ENCODE measurements at places on chromosomes 4 and X.

GRCh38 chr4:182881914-182882313 lies 35.3 kb downstream of the DCTD start:
- DNase-seq, result no peak

GRCh38 chr4:54589586-54589985 lies 68.2 kb upstream of the KIT start:
- no peak for DNase-seq

DNA sequence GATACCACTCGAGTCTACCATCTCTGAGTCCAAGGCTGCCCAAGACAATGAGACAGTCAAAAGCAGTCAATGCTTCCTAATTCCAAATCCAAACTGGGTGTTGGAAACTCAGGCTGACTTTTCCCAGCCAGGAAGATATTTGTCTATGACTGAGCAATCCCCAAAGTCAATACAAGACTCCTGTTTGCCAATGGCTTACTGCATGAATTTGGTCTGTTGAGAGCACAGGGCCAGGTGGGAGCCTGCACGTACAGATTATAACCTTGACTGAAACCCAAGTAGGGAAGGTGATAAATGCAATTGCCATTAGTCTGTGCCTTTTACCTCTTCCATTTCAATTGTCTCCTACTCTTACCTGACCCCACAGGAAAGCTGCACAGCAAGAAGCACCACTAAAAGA lies 72.6 kb upstream of the PPARGC1A start:
- DNase-seq, result no peak

GRCh38 chr4:90546114-90546513 lies 418.9 kb downstream of the CCSER1 start:
- no peak for DNase-seq

DNA sequence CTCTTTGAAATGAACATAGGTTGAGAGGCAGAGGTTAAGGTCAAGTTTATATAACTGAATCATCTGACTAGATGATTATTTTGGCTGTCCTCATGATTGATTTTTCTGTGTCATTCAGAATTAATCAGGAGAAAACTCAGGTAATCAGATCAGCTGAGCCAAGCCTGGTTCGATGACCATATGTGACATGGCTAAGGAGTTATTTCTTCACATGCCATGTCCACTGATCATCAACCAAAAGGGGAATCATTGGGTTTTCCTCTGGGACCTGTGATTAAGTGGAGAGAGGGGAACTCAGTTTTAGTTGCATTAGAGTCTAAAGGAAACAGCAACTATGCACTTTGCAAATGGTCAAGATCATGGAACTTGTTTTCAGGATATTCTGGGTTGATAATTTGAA lies 20.3 kb upstream of the PACRGL start:
- no peak for DNase-seq

GRCh38 chr4:99965173-99965572 lies 15.1 kb upstream of the H2AZ1 start:
- no peak for DNase-seq

GRCh38 chr4:86338521-86338920 lies 21.3 kb downstream of the MAPK10 start:
- DNase-seq, result no peak

GRCh38 chr4:7326693-7327340 lies 107.9 kb downstream of the PSAPL1 start:
- no peak for DNase-seq

DNA sequence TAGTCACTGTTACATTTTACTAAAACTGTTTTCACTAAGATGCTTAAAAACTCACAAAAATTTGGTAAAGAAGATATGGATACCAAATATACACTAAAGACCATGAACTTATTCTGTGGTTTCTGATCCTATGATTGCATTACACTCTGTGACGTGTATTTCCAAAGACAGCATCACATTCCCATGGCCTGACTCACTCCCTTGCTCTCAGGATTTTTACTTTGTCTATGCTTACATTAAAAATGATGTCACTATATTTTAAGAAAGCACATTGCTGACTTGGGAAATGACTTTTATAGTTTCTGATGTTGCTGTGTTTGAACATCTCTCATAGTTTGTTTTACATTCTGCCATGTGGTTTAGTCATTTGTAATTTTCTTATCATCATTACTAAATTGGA lies 327.9 kb upstream of the MAGEB18 start:
- no peak for DNase-seq

- no peak for DNase-seq
Measured at GRCh38 chr4:174260099-174260498, 23.4 kb downstream of the FBXO8 start.

GRCh38 chr4:69057620-69058409 lies 38.5 kb upstream of the UGT2B7 start:
- no peak for DNase-seq

GRCh38 chr4:87078987-87079486 lies 141.4 kb downstream of the KLHL8 start:
- peak; percentile 85 for DNase-seq

DNA sequence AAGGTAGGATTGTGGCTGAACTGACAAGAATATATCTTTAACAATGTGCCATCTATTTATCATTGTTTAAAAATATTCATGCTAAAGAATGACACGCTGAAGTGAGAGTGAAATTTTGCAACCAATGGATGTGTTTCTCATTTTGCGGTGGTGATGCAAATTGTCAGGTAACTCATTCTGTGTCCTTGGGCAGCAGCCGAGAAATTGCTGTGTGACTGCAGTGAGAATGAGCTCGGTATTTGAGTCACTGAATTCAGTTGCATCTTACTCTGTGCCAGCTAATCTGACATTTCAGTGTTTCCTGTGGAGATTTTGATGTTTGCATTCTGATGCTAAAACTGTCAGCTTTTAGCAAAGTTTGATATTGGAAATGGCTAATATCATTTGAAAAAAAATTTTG lies 28.1 kb downstream of the MCUB start:
- no peak for DNase-seq

GRCh38 chr4:184396570-184397515 lies 77.5 kb downstream of the IRF2 start:
- no peak for DNase-seq

DNA sequence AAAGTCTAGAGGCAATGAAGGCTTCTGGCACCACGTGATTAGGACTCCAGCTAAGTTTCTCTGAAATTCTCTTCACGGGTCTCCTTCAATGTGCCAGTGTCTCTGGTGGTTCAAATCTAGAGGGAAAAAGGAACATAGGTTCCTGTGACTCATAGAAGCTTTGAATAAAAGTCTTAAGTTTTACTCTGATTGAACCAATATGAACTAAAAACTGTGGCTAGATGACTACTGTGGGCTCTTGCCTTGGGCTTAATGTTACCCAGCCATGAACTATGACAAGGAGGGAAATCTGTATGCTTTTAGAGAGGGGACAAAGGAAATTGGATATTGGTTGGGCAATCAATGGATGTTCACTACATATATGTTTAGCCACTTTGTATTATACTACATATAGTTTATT lies 49.9 kb upstream of the TEX13D start:
- no peak for DNase-seq

DNA sequence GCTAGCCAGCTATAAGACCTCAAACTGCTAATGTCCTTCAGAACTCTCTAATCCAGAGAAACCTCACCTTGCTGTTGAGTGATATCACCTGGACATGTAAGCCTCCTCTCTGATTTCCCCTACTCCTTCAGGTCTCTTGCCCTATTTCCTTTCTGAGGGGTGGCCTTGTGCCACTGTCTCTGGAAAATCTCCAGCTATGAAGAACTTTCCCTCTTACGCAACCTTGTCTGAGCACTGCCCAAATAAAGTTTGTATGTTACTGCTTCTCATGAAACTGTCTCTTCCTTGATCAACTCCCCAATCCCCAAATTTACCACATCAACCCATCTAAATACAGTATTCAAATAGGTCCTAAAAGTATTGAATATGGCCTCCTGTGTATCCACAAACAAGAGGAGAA lies 53.5 kb upstream of the VEGFD start:
- DNase-seq, result no peak

- DNase-seq, result no peak
Measured at GRCh38 chr4:26369581-26369980, 48.8 kb downstream of the RBPJ start.

DNA sequence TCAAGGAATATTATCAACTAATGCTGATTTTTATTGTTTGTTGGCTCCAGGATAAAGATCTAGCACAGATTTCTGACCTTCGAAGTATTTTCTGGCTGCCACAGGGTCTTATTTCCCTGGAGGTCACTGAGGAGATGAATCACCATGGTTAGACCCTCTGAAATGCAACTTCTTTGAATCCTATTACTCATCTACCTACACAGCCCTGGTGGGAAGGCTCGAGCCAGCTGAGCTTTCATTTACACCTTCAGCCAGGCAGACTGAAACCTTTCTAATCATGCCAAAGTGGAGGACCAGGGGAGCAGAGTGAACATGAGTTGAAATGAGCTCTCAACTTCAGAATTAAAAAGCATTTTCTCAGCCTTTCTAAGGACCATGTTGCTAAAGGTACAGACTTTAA lies 130.5 kb downstream of the SMIM20 start:
- no peak for DNase-seq

- no peak for DNase-seq
Measured at GRCh38 chrX:69158166-69158980, 6.9 kb downstream of the PJA1 start.

GRCh38 chr4:107701565-107701964 lies 18.5 kb downstream of the PAPSS1 start:
- DNase-seq, result no peak

DNA sequence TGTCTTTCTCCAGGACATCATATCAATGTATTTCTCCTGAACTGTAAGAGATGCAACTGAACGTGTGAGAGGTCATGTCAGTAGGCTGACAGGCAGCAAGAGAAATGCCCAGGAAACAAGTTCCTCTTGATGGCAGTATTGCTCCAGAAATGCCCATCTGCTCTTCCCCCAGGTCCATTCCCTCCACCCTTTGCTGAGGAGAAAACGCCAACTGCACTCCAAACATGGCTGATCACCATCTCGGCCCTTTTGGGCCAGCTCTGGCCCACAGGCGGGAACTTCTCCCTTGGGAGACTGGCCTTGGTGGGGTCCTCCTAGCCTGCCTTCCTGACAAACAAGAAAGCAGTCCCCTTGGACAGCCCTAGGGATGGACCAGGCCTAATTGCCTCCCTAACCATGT lies 276.5 kb upstream of the AGTR2 start:
- no peak for DNase-seq

DNA sequence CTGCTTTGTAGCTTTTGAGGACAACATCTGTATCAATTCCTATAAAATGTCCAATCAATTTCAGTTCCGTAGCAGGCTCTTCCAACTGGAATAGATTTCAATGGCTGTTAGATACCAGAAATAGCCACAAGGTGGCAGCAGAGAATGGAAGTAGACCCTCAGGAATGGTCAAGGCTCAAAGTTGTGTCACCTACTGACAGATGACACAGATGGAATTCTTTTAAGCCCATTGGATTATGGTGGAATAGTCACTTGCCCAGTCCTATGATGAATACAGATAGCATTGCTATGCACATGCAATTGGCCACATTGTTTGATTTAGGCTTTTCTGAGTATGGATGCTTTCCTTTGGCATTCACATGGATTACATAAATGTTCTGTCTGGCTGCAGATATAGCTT lies 130.4 kb upstream of the RADX start:
- no peak for DNase-seq

GRCh38 chr4:128163177-128164117 lies 102.3 kb downstream of the LARP1B start:
- no peak for DNase-seq

DNA sequence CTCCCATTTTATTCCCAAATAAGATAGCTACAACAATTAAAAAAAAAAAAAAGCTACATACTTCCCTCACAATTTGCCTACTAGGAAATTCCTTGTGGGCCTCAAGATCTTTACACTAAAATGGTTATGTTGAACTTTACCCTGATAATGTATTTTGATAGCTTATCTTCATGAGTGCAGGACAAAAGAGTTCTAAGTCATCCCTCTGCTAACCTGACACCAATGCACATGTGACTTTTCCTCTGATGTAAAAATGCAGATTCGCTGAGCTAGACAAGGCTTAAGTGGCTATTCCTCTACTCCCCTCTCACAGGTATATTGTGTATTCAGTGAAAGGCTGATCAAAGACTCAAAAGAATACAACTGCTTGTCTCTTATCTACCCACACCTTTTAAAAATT lies 22.5 kb downstream of the ELF2 start:
- DNase-seq, result no peak

GRCh38 chr4:106594291-106594952 lies 225.8 kb upstream of the GIMD1 start:
- no peak for DNase-seq

- DNase-seq, result no peak
Measured at GRCh38 chr4:13218326-13218958, 265.7 kb downstream of the RAB28 start.

- no peak for DNase-seq
Measured at GRCh38 chr4:5212255-5213013, 161.2 kb downstream of the STK32B start.

- DNase-seq, result peak; percentile 16
Measured at GRCh38 chrX:48785540-48786214, 713 bp upstream of the GATA1 start.

DNA sequence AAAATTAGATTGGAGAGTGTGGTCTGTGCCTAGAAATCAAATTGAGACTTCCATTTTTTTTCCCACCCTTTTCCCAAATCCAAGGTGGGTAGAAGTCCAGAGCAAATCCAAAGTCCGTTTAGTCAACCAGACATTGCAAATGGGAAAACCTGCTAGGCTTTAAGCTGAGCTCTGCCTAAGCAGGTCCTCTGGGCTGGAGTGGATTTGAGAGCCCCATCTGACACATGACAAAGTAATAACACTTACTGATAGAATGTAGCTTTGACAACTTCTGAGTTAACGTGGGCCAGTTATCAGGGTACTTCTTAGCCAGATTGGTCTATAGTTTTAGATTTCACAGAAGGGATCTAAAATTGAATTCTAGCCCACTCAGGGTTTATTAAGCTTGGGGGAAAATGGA lies 242.3 kb downstream of the GALNTL6 start:
- no peak for DNase-seq

DNA sequence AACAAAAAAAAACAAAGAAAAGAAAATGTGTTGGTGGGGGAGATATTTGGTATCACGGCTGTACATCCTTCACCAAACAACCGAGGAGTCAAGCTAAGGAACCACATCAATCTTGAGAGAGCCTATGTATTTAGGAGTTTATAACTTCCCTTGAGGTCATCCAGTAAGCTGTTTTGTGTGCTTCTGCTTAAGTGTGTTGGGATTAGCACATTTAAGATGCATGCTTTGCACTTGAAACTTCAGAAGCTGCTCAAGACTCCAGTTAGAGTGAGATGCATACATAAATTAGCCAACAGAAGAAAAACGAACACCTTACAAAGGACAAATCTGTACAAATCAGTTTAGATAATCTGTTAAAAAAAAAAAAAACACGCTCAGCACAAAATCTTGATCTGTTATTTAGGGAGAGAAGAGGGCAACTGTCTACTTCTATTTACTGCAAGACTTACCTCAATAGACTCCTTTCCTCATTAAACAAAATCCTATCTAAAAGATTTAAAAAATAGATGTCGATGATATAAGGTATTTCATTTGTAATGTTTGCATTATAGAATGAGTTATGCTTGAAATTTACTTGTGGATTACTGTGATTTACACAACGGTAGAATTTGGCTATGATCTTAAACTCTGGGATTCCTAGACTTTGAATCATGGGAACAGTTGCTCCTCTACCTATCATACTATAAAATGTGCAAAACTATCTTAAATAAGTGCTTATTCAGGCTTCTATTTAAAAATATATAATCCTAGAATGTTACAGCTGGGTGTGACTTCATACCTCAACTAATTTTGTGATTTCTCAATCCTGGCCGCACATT lies 53.8 kb upstream of the NAP1L5 start:
- no peak for DNase-seq
